NCI-H1092 treated with DMSO at 0.1 percent for 48 hours (cell line): ENCODE measurements at places on chromosomes 3 and 15.

- DNase-seq, result no peak
Measured at GRCh38 chr15:57611938-57612337, 20.2 kb downstream of the MYZAP start.

GRCh38 chr3:152658977-152659720 is 175.8 kb upstream of the P2RY1 start:
- DNase-seq, result no peak

- DNase-seq, result no peak
Measured at GRCh38 chr3:99760629-99761028, 57.0 kb upstream of the CMSS1 start.

- no peak for DNase-seq
Measured at GRCh38 chr3:125219261-125219701, 6.7 kb upstream of the SLC12A8 start.

DNA sequence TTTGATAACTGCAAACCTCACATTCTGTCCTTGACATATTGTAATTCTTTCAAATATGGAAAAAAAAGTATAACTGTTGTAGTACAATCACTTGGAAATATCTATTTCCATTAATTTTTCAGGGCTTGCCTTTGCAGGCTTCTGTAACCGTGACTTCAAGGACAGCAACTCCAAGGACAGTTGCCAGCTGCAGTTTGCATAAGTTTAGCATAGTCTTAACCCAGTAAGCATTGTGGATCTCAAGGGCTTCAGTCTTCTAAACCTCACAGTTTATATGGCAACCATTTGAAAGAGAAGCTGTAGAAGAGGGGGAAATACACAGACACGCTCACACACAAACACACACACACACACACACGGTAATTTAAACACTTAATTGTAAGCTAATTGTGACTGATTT is 112.8 kb upstream of the GPR149 start:
- no peak for DNase-seq

DNA sequence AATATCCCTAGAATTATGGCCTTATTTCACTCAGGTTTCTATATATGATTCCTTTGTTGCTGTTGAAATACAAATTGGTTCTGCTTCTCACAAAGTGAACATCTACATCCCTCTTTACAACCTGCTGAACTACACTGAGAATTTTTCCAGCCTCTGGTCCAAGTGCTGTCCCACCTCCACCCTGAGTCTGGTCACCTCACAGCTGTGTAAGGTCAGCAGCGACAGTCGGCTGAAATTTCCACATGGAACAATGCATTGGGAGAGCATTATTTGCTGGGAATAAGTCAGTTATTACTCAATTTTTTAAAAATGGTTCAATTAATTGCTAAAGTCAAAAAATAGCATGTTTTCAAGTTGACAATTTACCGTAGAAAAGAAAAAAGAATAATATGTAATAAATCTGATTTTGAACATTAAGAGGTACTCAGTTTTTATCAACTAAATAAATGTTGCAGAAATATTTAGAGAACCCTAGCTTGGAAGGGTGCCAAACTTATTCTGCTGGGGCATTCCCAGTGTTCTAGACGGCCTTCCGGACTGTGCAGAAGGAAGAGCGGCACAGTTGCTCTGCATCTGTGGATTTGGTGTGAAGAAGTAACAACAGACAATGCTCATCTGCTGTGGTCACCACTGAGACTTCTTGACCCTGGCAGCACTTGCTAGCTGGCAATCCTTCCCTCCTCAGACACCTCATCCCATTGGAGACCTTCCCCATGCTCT is 1.8 kb downstream of the HCLS1 start:
- no peak for DNase-seq

GRCh38 chr15:93028111-93028631 is 60.8 kb downstream of the RGMA start:
- DNase-seq, result no peak

DNA sequence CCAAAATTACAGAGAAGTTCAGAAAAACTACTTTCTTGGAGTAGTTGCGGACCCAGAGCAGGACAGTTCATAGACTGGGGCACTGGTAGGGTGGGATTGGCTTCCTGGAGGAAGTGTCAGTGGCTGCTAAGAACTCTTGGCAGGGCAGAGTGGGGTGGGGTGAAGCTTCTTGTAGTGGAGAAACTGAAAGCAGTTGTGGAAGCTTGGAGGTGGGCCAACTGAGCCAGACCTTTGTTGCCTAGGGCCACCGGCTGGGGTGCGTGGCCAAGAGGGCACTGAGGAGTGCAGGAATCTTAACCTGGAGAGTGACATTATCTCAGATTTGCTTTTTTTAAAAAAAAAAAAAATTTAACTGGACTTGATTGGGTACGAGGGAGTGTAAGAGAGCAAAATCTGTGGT is 3.1 kb downstream of the KAT2B start:
- no peak for DNase-seq

GRCh38 chr15:47218295-47218694 is 499.0 kb upstream of the SEMA6D start:
- DNase-seq, result no peak

GRCh38 chr15:64894395-64895056 is 17.2 kb upstream of the ANKDD1A start:
- no peak for DNase-seq

- no peak for DNase-seq
Measured at GRCh38 chr3:146550070-146550615, 5.7 kb upstream of the PLSCR1 start.

DNA sequence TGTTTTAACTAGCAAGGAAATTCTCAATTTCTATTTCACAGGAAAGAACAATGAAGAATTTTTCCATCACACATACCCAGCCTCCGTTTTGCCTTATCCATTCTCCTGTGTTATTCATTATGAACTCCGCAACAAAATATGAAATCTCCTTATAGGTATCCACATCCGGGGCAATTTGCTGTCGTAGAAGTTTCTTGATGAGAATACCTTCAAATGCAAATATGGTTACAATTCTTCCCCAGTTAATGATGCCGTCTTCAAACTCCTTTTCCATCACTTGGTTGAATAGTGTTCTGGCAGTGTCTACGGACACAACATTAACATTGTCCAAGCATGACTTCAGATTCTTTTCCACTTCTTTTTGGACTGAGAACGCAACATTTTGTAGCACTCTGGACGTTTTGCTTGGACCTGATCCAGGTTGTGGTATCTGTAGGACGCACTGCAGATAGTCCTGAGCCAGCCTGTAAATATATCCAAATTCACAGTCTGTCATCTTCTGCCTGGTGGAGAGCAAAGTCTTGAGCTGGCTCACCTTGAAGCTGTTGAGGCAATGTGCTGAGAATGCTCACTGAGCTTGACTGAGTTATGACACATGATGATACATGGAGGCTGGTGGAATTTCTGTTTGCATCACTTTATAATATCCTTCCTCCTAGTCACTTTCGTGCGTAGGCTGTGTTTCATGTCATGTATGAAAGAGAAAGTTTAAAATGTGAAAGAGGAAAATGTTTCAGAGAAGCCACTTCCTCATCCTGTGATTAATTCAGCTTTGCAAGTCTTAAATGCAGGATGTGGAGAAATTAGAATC is at the start of gene BCL2A1:
TSS of gene BCL2A1 (minus strand) at position 573 of the 811 bp plus-strand sequence. CDS start at position 496, 77 bp downstream.
- no peak for DNase-seq

DNA sequence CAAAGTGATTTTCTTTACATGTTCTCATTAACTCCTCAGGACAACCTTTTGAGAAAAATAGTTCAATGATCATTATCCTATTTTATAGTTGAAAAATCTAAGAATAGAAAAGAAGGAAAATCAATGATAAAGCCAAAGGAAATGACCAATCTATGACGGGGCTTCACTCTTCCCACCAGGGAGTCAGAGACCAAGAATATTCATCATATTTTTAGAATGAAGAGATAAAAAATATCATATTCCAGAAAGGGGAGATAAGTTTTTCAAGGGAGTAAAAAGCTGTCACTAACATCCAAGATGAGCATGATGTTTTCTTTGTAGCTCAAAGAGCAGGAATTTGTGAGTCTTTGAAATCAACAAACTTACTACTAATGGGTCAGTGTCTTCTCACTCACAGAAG is 71.5 kb upstream of the LPP start:
- no peak for DNase-seq

DNA sequence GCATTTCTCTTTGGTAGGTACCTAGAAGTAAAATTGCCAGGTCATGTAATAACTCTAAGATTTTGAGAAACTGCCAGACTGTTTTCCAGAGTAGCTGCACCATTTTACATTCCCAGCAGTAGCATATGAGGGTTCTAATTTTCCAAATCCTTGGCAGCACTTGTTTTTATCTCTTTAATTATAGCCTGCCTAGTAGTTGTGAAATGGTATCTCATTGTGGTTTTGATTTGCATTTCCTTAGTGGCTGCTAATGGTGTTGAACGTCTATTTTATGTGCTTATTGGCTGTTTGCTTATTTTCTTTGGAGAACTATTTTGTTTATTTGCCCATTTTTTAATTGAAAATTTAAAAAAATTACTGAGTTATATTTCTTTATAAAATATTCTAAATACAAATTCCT is 117.9 kb downstream of the TCF12 start:
- DNase-seq, result no peak

DNA sequence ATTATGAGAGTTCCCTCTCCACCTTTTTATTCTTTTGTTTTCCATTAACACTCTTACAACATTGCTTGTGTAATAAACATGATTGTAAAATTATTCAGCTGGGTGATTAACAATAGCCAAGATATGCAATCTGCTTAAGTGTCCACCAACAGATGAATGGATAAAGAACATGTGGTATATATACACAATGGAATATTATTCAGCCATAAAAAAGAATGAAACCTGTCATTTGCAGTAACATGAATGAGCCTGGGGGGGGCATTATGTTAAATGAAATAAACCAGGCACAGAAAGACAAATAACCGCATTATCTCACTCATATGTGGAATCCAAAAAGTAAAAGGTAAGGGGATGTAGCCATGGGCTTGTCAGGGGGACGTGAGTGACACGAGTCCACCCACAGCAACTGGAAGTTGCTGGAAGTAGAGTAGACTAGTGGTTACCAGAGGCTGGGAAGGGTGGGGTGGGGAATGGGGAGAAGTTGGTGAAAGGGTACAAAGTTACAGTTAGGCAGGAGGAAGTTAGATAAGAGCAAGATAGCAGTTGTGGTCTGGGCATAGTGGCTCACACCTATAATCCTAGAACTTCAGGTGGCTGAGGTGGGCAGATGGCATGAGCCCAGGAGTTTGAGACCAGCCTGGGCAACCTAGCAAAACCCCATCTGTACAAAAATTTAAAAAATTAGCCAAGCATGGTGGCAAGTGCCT is 28.7 kb upstream of the CD47 start:
- no peak for DNase-seq

DNA sequence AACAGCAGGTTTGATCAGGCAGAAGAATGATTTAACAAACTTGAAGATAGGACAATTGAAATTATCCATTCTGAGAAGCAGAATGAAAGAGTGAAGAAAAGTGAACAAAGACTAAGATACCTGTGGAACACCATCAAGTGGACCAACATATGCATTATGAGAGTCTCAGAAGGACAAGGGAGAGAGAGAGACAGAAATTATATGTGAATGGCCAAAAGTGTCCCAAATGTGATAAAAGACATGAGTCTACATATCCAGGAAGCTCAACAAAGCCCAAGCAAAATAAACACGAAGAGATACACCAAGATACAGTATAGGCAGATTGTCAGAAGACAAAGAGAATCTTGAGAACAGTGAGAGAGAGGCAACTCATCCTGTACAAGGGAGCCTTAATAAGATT is 5.6 kb upstream of the NR1I2 start:
- DNase-seq, result no peak

DNA sequence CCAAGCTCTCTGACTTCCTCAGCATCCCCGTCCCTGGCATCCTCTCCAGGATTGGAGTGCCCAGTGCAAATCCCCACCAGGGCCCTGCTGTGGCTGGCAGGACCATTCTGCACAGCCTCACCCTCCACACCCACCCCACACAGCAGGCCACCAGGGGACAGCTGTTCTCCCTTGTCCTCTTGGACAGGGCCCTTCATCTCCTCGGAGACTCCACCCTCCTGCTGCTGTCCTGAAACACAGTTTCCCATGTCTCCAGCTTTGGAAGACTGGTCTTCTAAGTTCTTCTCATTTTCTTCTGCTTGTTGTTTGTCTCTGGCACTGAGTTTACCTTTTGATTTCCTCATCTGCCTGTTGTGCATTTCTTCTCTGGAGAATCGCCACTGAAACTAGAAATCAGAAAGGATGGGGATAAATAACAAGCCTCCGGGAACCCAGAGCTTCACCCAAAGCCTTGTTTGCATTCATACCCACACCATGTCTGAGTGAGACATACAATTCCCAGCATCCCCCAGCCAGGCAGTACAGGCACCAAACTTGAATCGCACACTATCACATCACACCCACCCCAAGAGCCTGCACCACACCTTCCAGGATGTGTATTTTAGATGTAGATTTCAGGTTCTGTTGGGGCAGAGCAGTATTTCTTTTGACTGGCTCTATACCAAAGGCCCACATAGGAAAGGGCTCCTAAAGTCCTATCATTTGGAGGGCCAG is 52.0 kb downstream of the OXNAD1 start:
- DNase-seq, result no peak

GRCh38 chr3:30342318-30343060 is 263.9 kb upstream of the TGFBR2 start:
- no peak for DNase-seq

DNA sequence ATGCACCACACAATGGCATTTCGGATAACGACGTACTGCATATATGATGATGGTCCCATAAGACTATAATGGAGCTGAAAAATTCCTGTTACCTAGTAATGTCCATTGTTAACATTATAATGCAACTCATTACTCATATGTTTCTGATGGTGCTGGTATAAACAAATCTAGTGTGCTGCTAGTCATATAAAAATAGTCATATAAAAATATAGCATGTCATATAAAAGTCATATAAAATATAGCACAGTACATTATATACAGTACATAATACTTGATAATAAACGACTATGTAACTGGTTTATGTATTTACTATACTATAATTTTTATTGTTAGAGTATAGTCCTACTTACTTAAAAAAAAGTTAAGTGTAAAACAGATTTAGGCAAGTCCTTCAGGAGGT is 50.6 kb downstream of the HACD2 start:
- DNase-seq, result no peak

DNA sequence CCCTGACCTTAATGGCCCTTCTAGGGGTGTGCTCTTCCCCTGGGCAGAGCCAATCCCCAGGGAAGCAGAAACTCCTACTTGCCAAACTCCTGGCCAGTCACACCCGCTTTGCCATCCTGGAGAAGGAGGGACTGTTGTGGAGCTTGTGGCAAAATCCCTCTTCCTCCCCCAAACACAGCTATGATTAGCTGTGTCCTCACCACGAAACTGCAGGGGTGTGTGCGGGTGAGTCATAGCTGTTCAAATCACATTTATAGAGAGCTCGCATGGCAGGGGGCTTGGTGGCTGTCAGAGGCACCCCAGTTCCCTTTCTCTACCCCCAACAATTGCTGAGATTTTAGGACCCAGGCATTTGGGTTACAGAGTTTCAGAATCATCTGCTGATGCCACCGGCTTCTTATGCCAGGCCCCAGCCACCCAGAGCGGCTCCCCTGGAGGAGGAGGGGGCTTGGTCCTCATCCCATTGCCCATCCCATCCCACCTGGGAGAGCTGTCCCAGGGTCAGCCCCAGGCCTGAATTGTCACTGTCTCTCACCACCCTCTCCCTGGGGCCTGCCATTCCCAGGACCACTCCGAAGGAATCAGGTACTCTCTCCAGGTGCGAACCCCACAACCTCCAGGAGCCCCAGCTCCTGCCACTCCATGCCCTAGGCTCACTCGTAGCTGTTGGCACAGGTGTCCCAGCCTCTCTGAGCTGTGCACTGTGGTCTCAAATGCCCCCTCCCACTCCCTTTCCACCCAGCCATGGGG is 28.8 kb upstream of the MAGEF1 start:
- no peak for DNase-seq

GRCh38 chr3:36591959-36592358 is 172.4 kb downstream of the DCLK3 start:
- DNase-seq, result no peak

GRCh38 chr3:125374501-125374995 is 577 bp downstream of the ZNF148 start:
- peak; percentile 28 for DNase-seq

- DNase-seq, result no peak
Measured at GRCh38 chr15:80426316-80426715, 22.1 kb downstream of the ARNT2 start.
